ENCODE measurements at places on chromosomes 3 and 15.

- DNase-seq, result no peak
Measured at GRCh38 chr3:149325581-149325980, 7.9 kb downstream of the TM4SF18 start.

DNA sequence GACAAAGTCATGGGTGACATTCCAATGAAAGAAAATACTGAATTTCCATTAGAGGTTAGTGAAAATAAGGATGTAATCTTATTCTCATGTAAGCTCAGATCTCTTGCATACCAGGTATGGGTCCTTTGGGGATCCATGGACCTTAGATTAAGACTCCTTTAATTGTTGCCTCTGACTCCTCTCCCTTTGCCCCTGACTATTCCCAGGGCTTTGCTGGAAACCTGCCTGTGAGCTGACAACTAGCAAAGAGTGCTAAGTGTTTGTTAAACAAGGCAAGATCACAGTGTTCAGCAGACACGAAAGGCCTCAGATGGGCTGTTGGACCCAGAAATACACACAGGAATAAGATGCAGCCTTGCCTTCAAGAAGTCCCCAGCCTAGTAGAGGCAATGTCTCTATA, 32.1 kb downstream of the ACKR2 start:
- DNase-seq, result no peak

GRCh38 chr15:39934397-39935071, 619 bp downstream of the EIF2AK4 start:
- DNase-seq, result peak; percentile 44

DNA sequence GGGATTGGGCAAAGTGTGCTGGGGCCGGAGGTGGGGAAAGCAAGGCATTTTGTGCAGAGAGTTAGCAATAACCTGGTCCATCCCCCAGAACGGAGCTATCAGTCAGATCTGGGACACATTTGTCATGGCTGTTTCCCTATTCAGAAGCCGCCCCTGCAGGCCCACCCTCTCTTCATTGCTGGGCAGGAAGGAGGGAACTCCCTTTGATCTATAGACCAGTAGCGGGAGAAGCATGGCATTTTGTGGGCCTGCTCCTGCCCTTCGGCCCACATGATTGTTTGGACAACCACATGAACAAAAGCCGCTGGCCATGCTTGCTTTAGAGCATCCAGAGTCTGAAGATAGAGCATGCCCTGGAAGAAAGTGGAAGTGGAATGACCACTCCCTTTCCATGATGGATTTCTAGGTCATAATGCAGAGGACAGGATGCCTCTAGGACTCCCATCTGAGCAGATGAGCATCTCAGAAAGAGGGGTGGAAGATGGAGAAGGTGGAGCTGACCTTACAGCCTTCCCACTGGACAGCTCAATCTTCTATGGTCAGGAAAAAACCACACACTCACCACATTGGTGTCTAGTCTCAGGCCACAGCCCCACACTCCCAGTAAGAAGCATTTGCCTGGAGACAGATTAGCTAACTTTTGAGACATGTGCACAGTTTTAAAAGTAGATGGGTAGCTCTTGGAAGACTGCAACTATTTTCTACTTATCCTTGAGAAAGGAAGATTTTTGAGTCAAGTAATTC, 11.9 kb upstream of the LRTM1 start:
- peak; percentile 27 for DNase-seq

GRCh38 chr3:76212679-76213078, 427.3 kb upstream of the ZNF717 start:
- no peak for DNase-seq

DNA sequence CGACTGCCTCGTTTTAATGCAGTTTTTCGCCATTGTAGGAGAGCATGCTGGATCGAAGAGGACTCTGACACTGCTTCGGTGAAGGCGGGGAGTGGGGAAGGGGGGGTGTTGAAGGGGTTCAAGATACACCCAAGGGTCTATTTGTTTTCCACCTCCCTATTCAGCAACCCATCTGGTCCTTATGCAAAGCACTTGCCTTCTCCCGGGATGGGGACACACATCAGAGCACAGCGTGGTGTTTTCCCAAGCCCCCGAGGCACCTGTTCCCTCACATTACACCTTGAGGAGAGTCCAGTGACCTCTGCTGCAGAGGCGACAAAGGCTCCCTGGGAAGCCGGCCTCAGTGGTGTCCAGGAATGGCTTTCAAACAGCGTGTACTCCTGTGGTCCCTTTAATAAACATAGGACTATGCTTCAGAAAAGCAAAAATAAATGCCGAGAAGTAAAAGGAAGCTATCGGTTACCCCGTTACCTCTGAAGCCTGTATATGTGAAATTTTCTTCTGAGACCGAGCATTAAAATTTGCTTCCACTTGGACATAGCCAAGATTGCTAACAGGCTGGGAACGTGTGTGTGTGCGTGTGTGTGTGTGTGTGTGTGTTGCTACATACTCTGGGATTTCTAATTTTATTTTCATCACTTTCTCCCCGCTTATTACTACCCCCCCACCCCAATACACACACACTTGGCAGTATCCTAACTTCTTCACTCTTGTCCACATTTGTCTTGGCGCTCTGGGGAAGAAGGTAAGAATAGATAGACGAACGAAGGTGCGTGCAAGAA, 53.2 kb downstream of the CCDC54 start:
- DNase-seq, result peak; percentile 59

- peak; percentile 38 for DNase-seq
Measured at GRCh38 chr3:114506591-114507300, 212.9 kb downstream of the TIGIT start.

GRCh38 chr15:98003996-98004395, 43.5 kb downstream of the ARRDC4 start:
- DNase-seq, result no peak

GRCh38 chr15:99722406-99722805, 10.8 kb downstream of the LYSMD4 start:
- no peak for DNase-seq

DNA sequence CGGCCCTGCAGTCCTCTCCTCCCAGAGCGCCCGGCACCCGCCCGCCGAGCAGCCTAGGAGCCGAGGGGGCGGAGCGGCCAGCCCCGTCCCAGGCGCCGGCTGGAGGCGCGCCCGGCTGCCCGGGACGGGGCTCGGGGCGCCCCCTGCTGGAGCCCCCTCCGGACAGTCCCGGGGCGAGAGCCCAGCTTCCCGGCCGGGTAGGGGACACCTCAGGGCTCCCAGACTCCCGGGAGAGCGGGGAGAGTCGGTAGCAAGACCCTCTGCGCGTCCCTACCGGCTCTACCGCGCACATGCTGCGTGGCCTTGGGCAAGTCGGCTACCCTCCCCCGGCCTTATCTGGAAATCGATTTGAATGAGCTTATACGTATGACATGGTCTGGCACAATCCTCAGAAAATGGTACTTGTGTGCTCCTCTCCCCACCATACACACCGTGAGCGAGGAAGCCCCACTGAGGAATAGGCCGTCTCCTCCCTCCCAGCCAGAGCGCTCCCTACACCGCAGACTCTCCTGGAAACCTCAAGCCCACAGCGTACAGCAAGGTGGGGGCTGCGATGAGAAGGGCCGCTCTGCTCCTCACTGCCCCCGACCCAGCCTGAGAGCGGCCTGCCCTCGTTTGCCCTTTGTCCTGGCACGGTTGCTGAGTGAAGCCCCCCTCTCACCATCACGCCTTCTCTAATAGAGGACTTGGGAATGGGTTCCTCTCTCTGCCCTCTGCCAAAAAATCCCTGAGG, at the start of gene DAPK2:
Gene DAPK2 (minus strand): TSS at position 65 of the 733 bp plus-strand sequence. CDS start 6,224 bp downstream, outside the sequence.
- DNase-seq, result peak; percentile 46

DNA sequence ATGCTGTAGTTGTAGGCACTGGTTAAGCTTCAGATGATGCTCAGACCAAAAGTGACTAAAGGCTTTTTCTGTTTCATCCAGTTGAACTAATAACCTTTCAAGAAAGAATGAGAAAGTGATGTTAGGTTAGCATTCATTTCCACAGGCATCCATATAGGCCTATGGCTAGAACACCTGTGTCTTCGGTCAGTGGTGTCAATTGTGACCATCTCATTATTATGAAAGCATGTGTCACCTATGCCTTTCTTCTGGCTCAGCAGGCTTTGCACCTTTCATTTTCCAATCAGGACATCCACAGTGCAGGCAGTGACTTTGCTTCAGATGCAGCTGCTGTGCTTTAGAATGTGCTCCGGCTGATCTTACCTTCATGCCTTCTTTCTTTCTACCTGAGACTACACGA, 57.9 kb downstream of the B3GNT5 start:
- DNase-seq, result no peak

DNA sequence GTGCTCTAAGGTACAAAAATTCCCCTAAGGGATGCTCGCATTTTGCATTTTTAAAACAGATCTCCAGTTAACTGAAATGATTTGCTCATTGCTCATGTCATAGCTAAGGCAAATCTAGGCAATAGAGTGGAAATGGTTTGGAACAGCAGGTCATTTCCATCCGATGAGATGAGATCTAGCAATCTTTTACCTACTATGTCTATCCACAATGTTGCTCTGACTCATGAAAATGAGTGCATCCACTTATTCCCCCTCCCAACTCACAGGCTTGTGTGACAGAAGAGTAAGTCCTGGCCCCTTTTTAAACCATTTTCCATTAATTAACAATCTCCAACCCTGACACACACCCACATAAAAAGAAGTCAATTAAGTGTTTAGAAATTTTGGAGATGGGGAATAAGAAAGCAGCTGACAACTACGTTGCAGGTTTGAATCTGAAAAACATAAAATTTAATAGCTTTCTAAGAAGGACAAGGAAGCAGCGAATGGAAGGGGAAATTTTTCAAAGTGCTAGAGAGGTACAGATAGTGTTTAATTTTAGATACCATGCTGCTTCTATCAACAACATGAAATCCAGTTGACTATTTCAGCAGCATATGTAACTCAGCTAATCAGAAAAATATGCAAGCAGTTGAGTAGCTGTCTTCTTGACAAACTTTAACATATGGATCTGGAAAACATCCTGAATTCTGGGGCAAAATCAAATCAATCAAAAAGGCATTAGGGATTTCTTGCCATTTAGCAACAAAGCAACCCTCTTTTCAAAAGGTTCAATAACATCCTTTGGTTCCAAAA, 112.0 kb downstream of the TMCO5A start:
- DNase-seq, result no peak

DNA sequence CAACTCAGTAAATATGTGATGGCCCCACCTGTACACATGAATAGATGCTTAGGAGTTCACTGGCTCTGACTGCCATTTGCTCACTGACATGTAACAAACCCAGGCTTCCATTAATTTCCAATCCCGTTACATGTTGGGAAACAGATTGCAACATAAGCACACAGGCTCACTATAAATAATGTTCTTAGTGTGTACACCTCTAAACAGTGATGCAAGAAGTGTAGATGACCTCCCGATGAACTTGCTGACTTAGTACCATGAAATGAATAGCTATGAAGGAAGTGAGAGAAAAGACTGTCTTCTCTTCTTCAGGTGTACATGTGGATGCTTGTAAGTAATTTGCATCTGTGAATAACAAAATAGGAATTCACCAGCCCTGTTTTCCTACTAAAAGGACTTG, 21.4 kb upstream of the FSIP1 start:
- DNase-seq, result peak; percentile 53

DNA sequence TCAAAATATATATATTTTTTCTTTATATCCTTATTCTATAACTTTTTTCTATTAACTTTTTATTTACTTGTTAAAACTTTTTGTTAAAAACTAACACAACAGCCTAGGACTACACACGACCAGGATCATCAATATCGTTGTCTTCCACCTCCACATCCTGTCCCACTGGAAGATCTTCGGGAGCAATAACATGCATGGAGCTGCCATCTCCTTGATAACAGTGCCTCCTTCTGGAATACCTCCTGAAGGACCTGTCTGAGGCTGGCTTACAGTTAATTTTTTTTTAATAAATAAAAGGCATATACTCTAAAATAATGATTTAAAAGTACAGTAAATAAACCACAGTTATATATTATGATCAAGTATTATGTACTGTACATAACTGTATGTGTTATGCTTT, 58.9 kb downstream of the SFMBT1 start:
- peak; percentile 66 for DNase-seq

DNA sequence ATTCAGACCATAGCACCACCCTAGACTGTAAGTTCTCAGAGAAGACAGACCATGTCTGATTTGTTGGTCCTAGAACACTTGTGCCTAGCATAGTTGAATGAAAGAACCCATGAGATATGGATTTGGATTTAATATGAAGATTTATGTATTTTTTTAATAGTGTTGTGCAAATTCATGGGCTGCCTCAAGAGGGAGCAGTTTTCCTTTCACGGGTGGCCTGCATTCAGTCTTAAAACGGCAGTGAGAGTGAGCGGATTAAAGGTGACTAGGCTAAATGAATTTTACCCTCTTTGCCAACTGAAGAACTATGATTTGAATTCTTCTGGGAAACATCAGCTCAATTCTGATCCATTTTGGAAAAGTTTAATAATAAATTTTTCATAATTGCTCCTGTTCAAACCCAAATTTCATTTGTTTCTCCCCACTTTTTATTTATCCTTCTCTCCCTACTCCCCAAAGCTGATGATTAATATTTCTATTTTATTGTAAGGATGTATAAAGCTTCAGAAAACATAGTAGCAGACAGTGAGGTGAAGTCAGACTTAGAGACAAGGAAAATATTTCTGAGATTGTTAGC, 67.3 kb downstream of the MORC1 start:
- peak; percentile 40 for DNase-seq

- no peak for DNase-seq
Measured at GRCh38 chr3:33926998-33927605, 128.7 kb downstream of the PDCD6IP start.

DNA sequence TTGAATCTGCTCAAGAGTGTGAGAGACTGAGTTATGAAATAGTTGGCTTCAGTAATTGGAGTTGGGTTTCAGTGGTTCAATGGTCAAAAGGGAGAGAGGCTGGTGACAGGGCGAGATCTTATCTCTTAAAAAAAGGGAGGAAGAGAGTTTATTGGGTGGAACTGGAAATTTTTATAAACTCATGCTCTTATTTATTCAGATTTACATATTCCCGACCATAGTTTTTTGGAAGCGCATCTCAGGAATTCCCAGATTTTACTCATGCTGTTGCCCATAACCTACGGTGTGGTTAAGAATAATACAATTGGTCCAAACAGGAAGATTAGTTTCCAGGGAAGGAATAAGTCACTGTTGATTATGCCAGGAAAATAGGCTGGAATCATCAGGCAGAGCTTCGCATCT, 41.4 kb downstream of the CD200 start:
- peak; percentile 73 for DNase-seq

- DNase-seq, result peak; percentile 8
Measured at GRCh38 chr3:12046406-12046805, 42.2 kb downstream of the SYN2 start.

DNA sequence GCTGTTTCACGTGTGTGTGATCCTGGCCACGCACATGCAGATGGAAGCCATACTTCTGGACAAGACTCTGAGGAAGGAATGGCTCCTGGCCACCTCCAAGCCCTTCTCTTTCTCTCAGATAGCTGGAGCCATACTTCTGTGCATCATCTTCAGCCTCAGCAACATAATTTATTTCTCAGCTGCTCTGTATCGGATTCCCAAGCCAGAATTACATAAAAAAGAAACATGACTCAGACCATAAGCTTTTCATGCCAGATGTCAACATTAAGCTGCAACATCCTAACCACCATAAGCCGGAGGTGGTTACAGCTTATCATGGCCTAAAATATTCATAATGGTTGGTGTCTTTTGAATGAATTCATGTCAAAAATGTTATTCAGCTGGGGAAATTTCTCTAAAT, 10.6 kb upstream of the KIF23 start:
- peak; percentile 80 for DNase-seq

All from cardiac fibroblast (primary cell).